RWPE1 (cell line): ENCODE measurements at places on chromosomes 1 and 21.

GRCh38 chr1:231690059-231690458, 63.5 kb downstream of the DISC1 start:
- no peak for DNase-seq

DNA sequence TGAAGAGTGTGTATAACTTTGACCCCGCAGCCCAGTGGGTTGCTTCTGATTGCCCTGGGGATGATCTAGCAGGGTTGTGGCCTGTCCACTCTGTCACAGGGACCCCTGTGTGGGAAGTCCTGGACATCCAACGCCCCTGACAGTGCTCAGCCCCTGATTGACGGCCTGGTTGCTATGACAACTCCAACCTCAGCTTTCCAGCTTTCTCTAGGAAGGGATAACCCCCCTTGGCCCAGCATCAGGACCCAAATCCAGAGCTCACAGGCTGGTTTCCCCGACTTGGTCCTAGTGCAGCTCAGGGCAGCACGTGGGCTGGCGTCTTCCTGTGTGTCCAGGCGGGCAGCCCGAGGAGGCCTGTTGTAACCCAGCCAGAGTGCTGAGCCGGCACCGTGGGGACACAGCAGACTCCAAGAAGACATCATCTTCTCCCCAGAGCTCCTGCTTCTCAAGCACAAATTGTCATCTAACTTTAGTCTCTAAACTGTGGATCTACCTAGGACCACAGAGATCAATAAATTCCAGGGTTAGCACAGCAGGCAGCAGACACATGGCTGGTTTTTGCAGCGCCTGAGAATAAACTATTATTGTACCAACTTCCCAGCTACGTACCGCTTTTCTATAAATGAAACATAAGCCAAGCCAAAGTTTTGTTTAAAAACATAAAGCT, 18.9 kb upstream of the PDXK start:
- DNase-seq, result no peak

DNA sequence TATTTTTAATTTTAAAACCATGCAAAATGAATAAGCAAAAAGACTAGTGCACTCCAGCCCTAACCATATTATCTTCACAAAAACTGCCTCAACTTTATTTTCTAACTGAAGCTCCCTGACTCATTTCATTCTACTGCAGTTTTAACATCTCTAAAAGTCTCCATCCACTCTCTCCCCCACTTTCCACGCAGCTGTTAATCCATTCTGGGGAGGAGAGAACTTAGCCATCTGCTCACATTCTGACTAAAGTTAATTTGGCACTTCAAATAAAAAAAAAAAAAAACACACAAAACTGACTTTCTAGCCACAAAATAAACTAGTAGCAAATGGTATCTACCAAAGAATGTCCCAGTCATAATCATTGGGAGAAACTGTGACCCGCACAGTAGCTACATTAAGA, 5.4 kb upstream of the MYBPHL start:
- no peak for DNase-seq

DNA sequence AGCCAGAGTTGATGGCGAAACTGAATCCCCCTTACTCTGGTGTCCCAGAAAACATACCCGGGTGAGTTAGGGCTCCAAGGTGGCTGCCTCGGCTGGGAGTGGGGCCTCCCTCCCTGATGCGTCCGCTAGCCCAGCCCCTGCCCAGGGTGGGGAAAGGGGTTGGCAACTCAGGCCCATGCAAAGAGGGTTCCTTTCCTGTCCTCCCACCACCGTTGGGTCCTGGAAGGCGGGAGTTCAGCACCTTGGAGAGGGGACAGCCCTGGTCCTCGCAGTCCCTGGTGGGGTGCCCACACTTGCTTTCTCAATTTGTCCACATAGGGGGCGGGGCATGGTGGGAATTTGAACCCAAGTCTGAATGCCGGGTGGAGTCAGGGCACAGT, 6.1 kb downstream of the SRM start:
- DNase-seq, result no peak

- no peak for DNase-seq
These were observed 11.9 kb downstream of the PRRX1 start for GRCh38 chr1:170675865-170676264.

- DNase-seq, result no peak
These were observed 616.1 kb upstream of the ADAMTS5 start for GRCh38 chr21:27582948-27583430.

DNA sequence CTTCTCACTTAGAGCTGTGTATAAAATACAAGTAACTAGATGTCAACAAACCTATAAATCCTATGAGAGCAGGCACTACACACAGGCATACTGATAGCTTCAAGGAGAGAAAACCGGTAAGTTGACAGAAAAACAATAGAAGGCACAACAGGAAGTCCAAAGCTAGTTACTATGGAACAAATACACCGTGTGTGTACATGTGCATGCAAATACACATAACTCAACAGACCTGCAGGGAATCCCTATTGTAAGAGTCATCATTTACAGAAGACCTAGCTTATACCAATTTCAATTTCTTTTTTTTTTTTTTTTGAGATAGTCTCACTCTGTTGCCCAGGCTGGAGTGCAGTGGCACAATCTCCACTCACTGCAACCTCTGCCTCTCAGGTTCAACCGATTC, 26.3 kb downstream of the JAK1 start:
- DNase-seq, result no peak

DNA sequence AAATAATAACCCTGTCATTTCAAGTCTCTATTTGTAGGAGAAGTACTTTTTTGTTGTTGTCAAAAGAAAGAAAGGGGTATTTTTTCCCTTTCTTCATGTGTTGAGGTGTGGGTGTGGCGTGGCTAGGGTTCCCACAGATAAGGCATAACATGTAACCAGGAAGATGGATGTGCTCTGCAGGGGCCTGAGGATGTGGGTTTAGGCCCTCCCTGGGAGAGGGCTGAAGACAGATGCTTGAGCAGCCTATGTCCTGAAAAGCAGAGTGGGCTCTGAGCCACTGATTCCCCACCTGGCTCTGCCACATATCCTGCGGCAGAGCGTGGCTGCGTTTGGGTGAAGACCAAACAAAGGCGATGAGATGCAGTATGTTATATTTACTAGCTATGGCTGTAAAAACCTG, 13.9 kb upstream of the ADAR start:
- no peak for DNase-seq

GRCh38 chr1:34885405-34886247, 26.1 kb upstream of the SMIM12 start:
- DNase-seq, result peak; percentile 38

- no peak for DNase-seq
These were observed 15.1 kb downstream of the C1orf174 start for GRCh38 chr1:3884966-3885365.

- DNase-seq, result no peak
These were observed 60.7 kb downstream of the ACBD3 start for GRCh38 chr1:226125831-226126230.

DNA sequence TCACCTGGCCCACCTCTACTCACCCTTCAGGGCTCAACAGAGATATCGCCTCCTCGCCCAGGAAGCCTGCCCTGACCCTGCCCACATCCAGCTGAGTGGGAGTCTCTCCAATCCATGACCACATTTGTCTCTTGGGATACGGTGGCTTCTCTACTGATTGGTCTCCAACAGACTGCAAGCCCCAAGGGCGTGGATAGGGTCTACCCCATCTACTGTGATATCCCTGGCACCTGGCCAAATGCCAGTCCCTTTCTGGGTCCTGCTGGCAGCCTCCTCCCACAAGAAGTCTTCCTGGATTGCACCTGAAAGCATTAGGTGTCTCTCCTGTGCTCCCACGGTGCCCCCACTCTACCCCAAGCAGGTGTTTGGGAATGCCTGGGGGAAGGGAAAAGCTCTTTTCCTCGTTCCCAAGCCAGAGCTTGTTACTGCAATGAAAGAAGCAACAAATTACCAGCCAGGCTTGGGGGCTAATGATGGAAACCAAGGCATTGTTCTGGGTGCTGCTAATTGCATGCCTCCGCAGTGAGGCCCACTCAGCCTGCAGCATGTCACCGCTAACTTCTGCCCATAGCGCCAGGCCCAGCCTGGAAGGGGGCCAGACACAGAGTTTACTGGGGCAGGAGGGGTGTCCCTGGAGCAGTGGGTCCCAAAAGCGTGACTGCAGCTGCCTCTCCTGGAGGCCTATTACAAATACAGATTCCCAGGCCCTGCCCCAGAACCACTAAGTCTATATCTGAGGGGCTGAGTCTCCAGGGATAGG, 90.7 kb upstream of the IFFO2 start:
- DNase-seq, result no peak

DNA sequence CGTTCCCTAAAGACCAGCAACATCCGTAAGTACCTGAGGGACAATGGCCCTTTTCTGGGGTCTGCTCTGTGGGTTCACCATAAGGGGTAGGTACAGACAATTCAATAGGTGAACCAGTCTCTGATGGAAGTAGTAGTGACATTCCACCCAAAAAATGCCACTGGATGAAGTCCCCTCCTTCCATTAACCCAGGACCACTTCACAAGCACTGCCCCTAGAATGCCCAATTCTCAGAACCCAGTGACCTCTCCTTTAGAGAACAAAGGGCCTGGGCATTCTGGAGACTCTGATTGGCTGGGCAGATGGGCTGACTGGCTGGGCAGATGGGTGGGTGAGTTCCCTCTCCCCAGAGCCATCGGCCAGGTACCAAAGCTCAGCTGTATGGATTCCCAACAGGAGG, at the start of gene TEX38:
TSS of gene TEX38 (plus strand) at position 301 of the 400 bp plus-strand sequence. CDS start at position 382, 81 bp downstream.
- no peak for DNase-seq

- peak; percentile 56 for DNase-seq
These were observed 123.9 kb downstream of the CYYR1 start for GRCh38 chr21:26449161-26449560.

DNA sequence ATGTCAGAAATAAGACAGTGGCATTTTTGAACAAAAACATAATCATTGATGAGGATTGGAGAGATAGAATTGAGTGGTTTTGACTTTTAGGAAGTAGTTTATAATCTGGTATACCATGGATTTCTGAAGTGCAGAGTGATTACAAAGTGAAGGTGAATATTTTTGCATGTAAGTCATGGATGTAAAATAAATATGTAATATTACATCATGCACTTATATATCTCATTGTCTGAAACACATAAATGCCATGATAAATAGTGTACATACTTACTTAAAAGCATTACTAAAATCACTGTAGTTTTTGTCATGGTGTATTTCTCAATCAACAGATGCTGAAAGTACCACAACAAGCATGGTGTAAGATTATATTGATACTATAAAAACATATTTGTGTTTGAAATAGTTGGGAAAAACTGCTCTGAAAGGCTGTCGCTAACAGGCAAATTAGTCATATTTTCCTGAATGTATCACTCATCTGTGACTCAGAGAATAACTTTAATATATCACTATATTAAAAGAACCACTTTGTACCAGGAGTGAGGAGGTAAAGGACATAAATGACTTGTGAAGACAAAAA, 24.8 kb upstream of the RGS18 start:
- DNase-seq, result peak; percentile 8

GRCh38 chr21:37546949-37547614, 180.5 kb downstream of the DYRK1A start:
- DNase-seq, result no peak

GRCh38 chr1:3656450-3657095, 4.3 kb downstream of the TP73 start:
- no peak for DNase-seq
